Activated CD4-positive, alpha-beta memory T cell treated with anti-CD3 and anti-CD28 coated beads, Interleukin-2, amount 10 ng/mL, durations not matched to agents 7 days and 5 days (primary cell): ENCODE measurements at places on chromosomes 2 and 18. TPM values are rescaled to one million over a fixed set of nuclear protein-coding genes. Genes with fewer than 3 reads are reported as not detected.
A peak's percentile ranks its signal among the peaks of the same experiment; 100 is the strongest.

Gene NFU1
- 24.4 TPM for total RNA-seq

Gene SERPINB2
- total RNA-seq, result not detected

Gene SLC4A5
- total RNA-seq, result 3.4 TPM

Gene ACVR1
- total RNA-seq, result 24.2 TPM

Gene LIPG
- not detected for total RNA-seq

Gene NPAS2
- 1.4 TPM for total RNA-seq

Gene DOK6
- not detected for total RNA-seq

Gene CHRND
- not detected for total RNA-seq

Gene CYP27A1
- not detected for total RNA-seq

Gene SAG
- not detected for total RNA-seq

Gene MOGAT1
- not detected for total RNA-seq

Gene HAUS1
- 59.2 TPM for total RNA-seq

Gene NEU4
- 0.43 TPM for total RNA-seq

- peak; percentile 90 for DNase-seq
- H3K27ac ChIP-seq, result peak overlapping the region; percentile 88
- H3K27me3 ChIP-seq, result no peaks in the 10 kb centered on the region
- peaks cover 93% of the 10 kb centered on the region for H3K4me1 ChIP-seq
- peaks cover 59% of the 10 kb centered on the region for H3K36me3 ChIP-seq
Observed at GRCh38 chr2:234483568-234484251, 13.2 kb downstream of the ARL4C start.

- H3K36me3 ChIP-seq, result peaks cover 5% of the 10 kb centered on the region
- H3K27ac ChIP-seq, result no peak overlapping the region
- H3K4me3 ChIP-seq, result no peak overlapping the region
- peaks cover 12% of the 10 kb centered on the region for H3K4me1 ChIP-seq
Observed at GRCh38 chr2:165952085-165952484, 1.5 kb downstream of the TTC21B start.

DNA sequence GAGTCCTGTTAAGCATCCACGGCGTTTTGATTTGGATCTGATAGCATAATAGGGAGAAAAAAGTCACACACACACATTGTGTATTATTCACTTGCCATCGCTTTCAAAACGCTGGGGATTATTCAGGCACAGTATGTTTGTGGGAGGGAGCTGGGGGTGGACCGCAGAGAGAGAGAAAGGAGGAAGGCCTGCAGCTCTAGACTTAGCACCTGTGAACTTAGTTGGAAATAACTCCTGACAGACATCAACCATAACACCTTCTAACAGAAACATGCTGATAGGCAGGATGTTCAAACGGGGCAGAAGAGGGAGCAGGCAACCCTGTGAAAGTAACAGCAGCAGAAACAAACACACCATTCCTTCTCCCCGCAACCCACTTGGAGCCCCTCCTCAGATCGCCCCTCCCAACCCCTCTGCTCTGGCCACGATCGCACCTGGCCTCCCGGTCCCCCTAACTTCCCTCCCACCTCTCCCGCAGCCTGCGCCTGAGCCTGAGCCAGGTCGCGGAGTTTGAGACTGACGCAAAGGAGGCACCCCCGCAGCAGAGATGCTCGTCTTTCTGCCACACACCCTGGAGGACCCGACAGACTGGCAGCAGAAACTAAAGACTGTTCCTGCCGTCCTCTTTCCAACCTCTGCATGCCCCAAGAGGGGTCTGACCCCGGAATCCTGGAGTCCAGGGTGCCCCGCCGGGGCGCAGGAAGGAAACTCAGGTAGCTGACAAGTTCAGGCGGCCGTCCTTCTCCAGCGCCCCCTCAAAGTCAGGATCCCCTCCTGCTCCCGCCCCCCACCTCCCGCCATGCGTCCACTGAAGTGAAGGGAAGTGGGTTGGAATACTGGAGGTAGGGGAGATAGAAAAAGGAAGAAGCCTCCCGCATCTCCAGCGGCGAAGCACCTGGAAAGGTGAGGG is 738 bp downstream of the CHST9 start:
- H3K27ac ChIP-seq, result no peak overlapping the region
- DNase-seq, result no peak
- no peak overlapping the region for H3K4me3 ChIP-seq
- no peaks in the 10 kb centered on the region for H3K4me1 ChIP-seq
- H3K36me3 ChIP-seq, result no peaks in the 10 kb centered on the region
- H3K27me3 ChIP-seq, result peaks cover 17% of the 10 kb centered on the region

GRCh38 chr2:232951891-232952290 is 61.2 kb downstream of the NGEF start:
- no peaks in the 10 kb centered on the region for H3K4me1 ChIP-seq
- no peak for DNase-seq
- H3K27me3 ChIP-seq, result peaks cover 13% of the 10 kb centered on the region

DNA sequence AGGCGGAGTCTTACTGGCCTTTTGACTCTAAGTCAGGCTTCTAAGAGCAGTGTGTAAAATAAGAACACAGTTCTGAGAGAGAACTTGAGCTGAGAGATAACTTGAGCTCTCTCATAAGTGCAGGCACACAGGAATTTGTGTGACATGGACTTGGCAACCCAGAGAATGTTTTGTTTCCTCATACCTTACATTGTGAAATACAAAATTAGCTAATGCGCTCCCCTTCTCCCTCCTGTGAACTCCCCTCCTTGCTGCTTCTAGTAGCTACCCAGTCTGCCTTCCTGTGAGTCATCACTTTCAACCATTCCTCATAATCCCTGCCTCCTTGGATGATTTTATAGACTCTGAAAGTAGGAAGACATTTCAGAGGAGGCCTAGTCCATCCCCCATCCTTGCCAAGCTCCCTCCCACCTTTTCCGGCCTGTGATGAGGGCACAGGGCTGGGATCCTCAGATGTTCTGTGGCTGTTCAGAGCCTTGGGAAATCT is 22.6 kb downstream of the FER1L5 start:
- H3K4me1 ChIP-seq, result no peaks in the 10 kb centered on the region
- no peak for DNase-seq
- H3K27ac ChIP-seq, result no peak overlapping the region
- H3K36me3 ChIP-seq, result no peaks in the 10 kb centered on the region
- H3K4me3 ChIP-seq, result no peak overlapping the region

DNA sequence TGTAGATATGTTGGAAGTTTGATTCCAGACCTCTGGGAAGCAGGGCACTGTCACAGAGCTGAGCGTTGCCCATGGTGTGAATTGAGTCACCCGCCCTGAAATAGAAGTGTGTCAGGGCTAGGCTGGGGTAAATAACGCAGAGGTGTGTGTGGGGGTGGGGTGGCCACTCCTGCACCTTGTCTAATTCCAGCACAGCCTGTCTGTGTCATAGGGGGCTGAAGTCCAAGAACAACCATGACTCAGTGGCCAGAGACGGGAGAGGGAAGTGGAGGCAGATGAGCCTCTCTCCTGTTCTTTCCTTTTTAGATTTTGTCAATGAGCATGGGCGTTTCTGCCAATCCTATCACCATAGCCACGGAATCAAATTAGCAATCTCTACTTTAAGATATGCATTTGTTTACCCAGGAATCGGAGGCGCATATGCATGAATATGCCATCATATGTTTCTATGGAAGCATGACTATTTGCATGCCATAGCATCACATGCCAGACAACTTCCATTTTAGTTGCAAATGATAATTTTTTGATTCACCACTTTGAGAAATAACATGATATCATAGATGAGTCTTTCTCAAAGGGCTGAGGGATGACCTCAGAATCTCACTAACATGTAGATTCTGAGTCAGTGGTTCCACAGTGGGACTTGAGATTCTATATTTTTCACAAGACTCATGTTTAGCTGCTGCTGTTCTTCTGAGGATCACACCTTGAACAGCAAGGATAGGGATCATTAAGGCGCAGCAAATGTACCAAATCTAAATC is 852.9 kb downstream of the DCDC2C start:
- no peaks in the 10 kb centered on the region for H3K27me3 ChIP-seq
- DNase-seq, result no peak
- no peak overlapping the region for H3K27ac ChIP-seq
- H3K36me3 ChIP-seq, result no peaks in the 10 kb centered on the region
- H3K4me1 ChIP-seq, result no peaks in the 10 kb centered on the region
- H3K4me3 ChIP-seq, result no peak overlapping the region

- DNase-seq, result no peak
- H3K27ac ChIP-seq, result no peak overlapping the region
- no peaks in the 10 kb centered on the region for H3K4me1 ChIP-seq
- H3K4me3 ChIP-seq, result no peak overlapping the region
Observed at GRCh38 chr2:214395040-214395439, 15.8 kb upstream of the VWC2L start.

- H3K4me1 ChIP-seq, result peaks cover 25% of the 10 kb centered on the region
- H3K4me3 ChIP-seq, result no peak overlapping the region
- H3K27ac ChIP-seq, result no peak overlapping the region
- no peaks in the 10 kb centered on the region for H3K36me3 ChIP-seq
- no peak for DNase-seq
- H3K27me3 ChIP-seq, result no peaks in the 10 kb centered on the region
Observed at GRCh38 chr2:231666171-231667095, 41.9 kb upstream of the PTMA start.

GRCh38 chr18:75161256-75162028 is 47.5 kb downstream of the PTGR3 start:
- H3K4me1 ChIP-seq, result peaks cover 5% of the 10 kb centered on the region
- DNase-seq, result no peak
- H3K4me3 ChIP-seq, result peak overlapping the region; percentile 41
- H3K36me3 ChIP-seq, result no peaks in the 10 kb centered on the region
- no peak overlapping the region for H3K27ac ChIP-seq
- no peaks in the 10 kb centered on the region for H3K27me3 ChIP-seq

GRCh38 chr2:150011161-150011730 is 423.7 kb upstream of the MMADHC start:
- DNase-seq, result no peak
- no peaks in the 10 kb centered on the region for H3K36me3 ChIP-seq
- H3K4me3 ChIP-seq, result no peak overlapping the region
- no peaks in the 10 kb centered on the region for H3K4me1 ChIP-seq
- H3K27me3 ChIP-seq, result no peaks in the 10 kb centered on the region

- no peak overlapping the region for H3K4me3 ChIP-seq
- H3K36me3 ChIP-seq, result no peaks in the 10 kb centered on the region
- H3K4me1 ChIP-seq, result no peaks in the 10 kb centered on the region
- DNase-seq, result no peak
Observed at GRCh38 chr18:68763083-68763482, 34.8 kb upstream of the CCDC102B start.

DNA sequence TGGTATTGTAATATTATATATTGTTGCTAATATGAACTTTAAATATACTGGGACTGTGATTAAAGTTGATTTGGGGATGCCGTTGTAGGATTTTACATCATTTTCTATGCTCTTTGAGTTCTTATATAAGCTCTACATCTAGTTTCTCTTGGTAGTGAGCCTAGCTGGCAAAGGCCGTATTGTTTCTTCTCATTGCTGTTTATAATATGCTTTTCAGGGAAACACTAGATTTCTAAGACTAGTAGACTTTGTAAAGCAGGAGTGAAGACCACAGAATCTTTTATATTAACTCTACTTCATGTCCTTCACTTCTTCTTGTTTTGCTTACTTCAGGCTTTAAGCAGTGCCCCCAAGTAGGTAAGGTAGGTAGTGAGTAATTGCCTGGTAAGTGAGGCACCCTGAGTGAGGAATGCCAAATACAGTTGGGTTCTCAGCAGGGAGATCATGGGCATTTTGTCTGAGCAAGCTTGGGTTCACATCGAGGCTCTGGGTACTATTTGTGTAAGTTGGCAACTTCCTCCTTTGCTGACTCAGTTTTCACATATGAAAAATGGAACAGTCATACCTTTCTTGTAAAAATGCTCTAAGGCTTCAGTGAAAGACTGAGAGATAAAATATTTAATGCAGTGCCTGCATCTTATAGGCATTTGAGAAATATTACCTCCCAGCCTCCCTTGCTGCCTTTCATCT is 96.4 kb downstream of the RNF144A start:
- no peaks in the 10 kb centered on the region for H3K27me3 ChIP-seq
- no peak overlapping the region for H3K4me3 ChIP-seq
- peaks cover 15% of the 10 kb centered on the region for H3K4me1 ChIP-seq
- peaks cover 4% of the 10 kb centered on the region for H3K36me3 ChIP-seq
- no peak overlapping the region for H3K27ac ChIP-seq

DNA sequence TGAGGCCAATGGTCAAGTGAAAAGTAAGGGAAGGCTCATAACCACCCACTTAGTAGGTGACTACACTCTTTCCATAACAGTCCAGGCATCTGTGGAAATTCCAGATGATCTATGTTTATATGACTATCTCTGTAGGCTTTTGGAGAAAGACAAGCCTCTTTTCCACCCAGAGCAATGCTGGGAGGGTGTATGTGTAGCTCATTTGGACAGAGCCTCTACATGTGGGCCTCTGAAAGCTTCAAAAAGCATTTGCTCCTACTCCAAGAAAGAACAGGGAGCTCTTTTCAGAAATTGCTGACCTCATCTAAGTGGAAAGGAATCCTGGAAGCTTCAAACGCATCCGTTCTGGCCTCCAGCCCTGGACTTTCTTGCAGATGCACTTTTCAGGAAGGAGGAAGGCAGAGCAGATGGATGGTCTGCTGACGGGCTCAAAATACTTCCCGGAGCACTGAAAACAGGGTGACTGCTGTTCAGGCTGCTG is 308.7 kb downstream of the LRATD1 start:
- no peak overlapping the region for H3K27ac ChIP-seq
- H3K4me1 ChIP-seq, result no peaks in the 10 kb centered on the region
- H3K4me3 ChIP-seq, result no peak overlapping the region

DNA sequence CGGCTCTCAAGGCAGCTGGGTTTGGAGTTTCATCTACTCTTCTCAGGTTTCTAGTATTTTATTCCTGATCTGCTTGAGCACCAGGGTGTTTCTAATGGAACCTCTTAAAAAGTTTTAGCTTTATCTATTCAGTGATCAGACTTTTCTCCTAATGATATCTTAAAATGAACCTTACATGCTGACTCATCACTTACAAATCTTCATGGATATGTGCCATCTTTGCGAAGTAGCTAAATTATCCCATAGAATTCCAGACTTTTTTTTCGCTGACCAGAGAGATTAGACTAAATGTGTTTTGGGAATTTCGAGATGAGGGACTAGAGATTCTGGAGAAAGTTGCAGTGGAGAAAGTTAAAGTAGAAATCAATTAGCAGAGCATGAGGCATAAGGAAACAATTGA is 401.0 kb downstream of the GRB14 start:
- H3K36me3 ChIP-seq, result no peaks in the 10 kb centered on the region
- H3K4me3 ChIP-seq, result no peak overlapping the region
- no peaks in the 10 kb centered on the region for H3K27me3 ChIP-seq
- DNase-seq, result no peak
- no peak overlapping the region for H3K27ac ChIP-seq

GRCh38 chr18:10899481-10899880 is 249.9 kb downstream of the PIEZO2 start:
- H3K27ac ChIP-seq, result no peak overlapping the region
- H3K27me3 ChIP-seq, result no peaks in the 10 kb centered on the region
- no peak overlapping the region for H3K4me3 ChIP-seq
- no peaks in the 10 kb centered on the region for H3K4me1 ChIP-seq
- no peaks in the 10 kb centered on the region for H3K36me3 ChIP-seq
- DNase-seq, result no peak

- no peak overlapping the region for H3K4me3 ChIP-seq
- no peak overlapping the region for H3K27ac ChIP-seq
- H3K27me3 ChIP-seq, result no peaks in the 10 kb centered on the region
- no peaks in the 10 kb centered on the region for H3K36me3 ChIP-seq
Observed at GRCh38 chr2:129741623-129742022, 237.8 kb upstream of the RAB6C start.

DNA sequence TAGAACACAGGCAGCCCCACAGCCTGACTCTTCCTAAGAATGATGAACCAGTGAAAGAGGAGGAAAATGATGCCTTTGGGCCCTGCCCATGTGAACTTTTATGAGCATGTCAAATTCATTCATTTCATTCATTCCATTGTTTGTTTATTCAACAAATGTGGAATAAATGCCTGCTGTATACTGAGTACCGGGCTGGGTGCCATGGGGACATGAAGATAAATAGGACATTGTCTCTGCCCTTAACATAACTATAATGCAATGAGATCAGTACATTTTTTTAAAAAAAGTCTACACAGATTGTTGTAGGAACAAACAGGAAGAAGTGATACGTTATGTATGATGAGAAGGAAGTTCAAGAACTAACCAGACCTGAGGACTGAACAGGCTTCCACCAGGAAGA is 14.7 kb downstream of the MREG start:
- H3K27me3 ChIP-seq, result no peaks in the 10 kb centered on the region
- peaks cover 35% of the 10 kb centered on the region for H3K36me3 ChIP-seq
- no peak for DNase-seq
